ENCODE measurements at places on chromosomes 7 and 10.

DNA sequence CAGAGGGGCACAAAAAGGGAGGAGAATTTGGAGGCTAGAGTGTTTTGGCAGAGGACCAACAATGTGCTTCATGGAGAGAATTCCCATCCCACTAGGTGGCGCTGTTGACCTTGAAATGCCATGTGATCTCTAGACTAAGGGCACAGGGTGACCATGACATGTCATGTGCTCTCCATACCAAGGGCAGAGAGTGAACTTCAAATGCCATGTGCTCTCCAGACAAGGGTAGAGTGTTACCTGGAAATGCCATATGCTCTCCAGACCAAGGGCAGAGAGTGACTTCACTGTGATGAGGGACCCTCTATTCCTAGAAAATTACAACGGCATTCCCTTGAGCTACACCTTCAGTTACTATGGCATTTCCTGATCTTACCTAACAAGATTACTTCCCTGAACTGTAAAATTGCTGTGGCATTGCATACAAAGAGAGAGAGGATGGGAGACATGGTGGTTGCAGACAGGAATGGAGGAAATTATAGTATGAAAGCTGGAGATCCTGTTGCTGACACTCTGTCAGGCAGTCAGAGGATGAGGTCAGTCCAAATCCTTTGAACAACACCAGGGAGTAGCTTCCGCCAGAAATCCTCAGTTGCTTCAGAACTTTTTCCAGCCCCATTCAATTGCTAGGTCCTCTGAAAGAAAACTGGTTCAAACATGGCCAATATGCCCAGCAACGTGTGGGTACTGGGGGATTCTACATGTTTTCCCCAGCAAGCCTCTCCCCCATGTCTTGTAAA lies 60.9 kb upstream of the ACSM6 start:
- peak; percentile 78 for DNase-seq

DNA sequence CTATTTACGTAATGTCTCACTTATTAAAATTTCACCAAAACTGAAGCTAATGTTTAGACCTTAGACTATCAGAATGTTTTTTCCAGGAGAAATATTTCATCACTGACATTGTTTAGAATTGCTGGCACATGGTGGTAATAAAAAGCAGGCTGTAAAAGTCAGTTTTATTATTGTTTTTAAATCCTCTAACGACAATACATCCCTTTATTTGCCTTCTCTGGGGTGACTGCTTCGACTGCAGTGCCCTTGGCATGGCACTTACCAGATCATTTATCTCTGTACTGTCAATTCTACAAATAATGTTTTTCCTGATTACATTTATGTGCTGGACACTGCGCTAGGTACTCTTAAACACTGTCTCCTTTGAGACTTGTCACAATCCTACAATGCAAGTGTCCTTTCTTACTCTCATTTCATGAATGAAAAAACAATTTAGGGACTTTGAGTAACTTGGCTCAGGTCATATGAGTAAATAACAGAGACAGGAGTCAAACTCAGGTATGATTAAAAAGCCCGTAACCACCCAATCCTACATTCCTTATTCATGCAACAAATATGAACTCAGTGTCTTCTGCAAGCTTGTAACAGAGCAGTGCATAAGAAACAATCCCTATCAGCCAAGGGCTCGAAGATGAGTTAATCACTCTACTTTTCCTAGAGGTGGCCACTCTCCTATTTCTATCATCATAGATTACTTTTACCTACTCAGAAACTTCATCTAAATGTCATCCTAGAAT lies 5.6 kb upstream of the ING3 start:
- DNase-seq, result no peak

DNA sequence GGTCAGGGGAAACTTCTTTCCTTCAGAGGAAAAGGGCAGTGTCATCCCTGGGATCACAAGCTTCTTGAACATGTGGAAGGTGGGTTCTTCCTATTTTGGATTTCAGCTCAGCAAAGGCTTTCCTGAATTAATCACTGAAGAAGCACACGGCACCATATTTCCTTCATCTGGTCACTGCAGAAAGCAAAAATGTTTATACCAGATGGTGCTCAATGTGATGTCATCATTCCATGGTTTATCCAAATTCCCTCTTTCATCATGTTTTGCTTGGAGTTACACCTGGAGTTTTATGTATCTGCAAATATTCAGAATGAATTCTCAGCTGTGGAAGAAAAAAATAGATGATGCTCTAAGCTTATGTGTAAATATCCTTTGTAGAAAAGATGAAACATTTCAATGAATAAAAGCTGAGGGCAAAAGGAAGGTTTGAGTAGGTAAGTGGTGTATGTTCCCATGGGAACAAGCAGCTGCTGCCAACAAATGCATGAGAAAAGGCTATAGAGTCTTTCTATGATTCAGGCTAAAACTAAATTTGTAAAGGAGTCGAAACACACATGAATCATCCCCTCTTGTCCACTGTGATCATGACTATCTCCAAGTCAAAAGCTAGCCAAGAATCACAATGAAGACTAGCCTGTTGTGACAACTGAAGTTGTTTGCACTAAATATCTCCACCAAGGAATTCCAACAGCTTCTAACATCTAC lies 26.9 kb upstream of the BPGM start:
- no peak for DNase-seq

- no peak for DNase-seq
Measured at GRCh38 chr10:129533281-129533680, 66.2 kb downstream of the MGMT start.

DNA sequence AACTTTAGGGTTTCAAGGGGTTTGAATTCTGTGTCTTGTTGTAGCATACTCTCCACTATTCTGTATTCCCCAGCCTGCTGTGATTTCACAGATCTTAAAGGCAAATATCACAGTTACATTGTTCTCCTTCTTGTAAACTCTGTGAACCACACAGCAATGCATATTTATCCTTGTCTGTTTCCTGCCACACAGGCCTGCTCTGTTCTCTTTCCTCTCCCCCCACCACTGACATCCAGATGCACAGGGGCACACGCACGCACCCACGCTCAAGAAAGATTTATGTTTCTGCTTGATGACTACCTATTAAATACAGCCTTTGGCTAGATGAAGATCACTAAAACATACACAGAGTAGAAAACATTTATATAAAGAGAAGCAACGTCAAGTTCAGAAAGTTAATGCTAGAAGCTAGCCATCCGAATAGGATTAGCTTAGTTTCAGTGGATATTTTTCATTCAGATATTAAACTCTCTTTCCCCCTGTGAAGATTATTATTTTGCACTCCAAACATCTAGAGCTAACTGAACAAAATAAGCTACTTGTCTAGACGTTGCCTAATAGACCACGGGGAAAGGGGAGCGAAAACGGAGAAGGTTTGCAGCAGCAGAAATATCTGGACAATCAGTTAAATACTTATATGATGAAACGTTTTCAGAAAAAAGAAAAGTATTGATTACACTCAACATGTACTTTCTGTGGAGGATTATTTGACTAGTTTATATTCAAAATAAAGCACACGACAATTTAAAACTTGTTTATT lies 193.1 kb upstream of the SEMA3C start:
- no peak for DNase-seq

DNA sequence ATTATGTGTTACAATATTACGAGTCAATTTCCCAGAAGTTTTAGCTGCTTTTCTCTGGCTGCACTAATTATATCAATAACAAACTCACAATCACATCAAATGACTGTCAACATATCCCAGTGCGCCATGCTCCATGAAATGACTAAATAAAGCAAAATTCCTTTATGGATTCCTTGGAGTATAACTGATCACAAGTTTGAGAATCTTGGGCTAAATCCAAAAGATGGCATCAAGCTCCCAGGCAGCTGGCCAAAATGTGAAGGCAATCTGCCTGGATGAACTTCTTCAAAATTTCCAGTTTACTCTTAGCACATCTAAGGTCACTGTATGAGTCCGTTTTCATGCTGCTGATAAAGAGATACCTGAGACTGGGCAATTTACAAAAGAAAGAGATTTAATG lies 210.8 kb downstream of the CCSER2 start:
- no peak for DNase-seq

DNA sequence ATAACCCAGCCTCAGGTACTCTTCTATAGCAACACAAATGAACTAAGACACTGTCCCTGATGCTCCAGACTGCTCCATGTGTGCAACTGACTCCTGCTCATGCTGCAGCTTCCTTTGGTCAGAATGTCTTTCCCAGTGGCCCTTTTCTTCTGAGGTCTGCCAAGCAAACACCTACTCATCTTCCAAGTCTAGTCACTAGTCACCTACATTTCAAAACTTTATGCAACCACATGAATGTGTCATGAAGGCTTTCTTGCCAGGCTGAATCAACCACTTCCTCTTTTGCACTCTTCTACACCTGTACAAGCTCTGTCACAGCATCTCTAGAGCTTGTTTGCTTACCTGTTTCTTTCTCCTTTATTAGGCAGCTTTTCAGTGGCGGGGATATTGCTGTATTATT lies 75.8 kb downstream of the LSMEM1 start:
- peak; percentile 6 for DNase-seq

DNA sequence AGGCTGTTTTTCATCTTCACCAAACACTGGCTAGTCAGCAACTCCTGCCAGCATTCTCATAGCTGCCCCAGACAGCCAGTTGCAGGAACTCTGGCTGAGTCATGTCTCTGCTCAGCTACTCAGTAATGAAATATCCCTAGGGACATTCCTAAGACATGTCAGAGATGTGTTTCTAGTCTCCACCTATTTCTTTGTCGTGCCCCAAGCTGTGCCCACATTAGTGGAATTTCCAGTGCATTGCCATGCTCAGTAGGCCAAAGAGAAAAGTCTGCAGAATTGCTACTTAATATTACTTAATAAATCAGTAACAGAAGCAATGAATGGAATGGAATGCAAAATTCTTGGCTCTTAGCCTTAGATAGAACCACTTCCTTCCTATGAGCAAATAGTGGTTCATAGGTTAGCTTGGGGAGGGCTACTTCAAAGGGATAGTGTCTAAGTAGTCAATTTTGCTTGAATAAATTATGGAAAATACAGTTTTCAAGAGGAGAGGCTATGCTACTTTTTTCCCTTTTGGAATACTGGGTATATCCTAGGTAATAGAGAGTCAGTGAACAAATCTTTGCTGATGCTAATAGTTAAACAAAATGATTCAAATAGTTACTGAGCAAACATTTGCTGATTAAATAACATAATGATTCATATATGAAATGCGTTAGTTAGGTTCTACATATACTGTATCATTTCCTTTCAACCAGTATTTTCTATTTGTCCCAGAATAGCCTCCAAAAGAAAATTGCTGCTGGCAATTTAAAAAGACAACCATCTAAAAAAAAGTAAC lies 23.6 kb upstream of the SEMA3C start:
- no peak for DNase-seq

DNA sequence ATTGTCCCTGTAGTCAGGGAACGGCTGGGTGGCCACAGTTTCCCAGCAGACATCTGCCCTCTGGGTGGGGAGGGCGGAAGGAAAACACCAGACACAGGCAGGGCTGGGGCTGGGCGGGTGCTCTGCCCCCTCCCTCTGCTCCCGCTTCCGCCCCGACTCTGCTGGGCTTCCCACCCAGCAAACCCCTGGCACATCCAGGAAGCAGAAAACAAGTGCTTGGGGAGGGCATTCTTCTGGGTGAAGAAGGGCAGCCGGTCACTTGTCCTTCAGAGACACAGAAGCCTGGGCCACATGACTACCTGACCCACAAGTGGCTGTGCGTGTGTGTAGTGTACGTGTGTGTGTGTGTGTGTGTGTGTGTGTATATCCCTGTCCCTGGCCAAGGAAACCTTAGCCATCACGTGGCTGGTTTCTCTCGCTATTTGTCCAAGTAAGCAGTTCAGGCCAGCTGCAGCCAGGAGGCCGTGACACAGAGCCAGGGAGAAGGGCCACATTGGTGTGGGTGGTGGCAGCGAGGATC lies 77.9 kb downstream of the ZMIZ1 start:
- DNase-seq, result no peak

GRCh38 chr10:44993922-44994751 lies 6.6 kb upstream of the ZNF22 start:
- DNase-seq, result no peak

- DNase-seq, result no peak
Measured at GRCh38 chr10:47029181-47030009, 118.2 kb downstream of the PTPN20 start.

DNA sequence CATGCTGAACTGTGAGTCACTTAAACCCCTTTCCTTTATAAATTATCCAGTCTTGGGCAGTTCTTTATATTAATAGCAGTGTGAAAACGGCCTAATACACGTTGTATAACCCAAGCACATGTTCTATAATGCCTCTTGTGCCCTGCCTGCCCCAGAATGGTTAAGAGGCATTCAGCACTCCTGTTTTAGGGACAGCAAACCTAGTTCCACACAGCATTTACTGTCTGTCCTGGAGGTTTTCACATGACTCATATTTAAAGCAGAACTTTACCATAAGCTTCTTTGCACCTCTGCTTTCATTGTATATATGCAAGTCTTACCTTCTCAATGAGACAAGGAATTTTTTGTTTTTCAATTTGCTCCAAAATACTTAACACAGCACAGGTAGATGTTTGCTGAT lies 144.8 kb downstream of the ICA1 start:
- no peak for DNase-seq

DNA sequence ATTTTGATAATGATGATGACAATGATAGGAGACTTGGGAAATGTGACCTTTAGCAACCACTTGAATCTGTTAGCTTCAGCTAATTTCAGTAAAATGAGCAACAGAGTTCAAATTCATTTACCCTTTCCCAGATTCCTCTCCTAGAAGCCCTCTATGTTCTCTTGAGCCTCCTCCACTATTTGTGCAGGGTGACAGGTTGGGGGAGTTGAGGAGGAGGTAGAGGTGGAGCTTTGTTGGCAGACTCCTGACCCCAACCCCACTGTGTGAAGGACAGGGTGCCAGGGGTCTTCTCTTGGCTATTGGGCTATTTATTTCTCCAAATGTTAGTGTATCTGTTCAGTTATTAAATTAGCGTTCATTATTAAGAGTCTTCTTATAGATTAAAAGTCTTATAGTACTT lies 422.3 kb downstream of the GFRA1 start:
- DNase-seq, result no peak

- DNase-seq, result no peak
Measured at GRCh38 chr7:45703911-45704682, 129.9 kb downstream of the ADCY1 start.

Measured in B cell (primary cell).